Mesothelial cell of epicardium (in vitro differentiated cells): ENCODE measurements at places on chromosomes 11 and 22. TPM values are rescaled to one million over a fixed set of nuclear protein-coding genes. Genes with fewer than 3 reads are reported as not detected.
A peak's percentile ranks its signal among the peaks of the same experiment; 100 is the strongest.

Gene TBX10
- not detected in 3 replicates for total RNA-seq

GRCh38 chr11:126436209-126436755 lies 80.8 kb downstream of the ST3GAL4 start:
- DNase-seq = no peak

DNA sequence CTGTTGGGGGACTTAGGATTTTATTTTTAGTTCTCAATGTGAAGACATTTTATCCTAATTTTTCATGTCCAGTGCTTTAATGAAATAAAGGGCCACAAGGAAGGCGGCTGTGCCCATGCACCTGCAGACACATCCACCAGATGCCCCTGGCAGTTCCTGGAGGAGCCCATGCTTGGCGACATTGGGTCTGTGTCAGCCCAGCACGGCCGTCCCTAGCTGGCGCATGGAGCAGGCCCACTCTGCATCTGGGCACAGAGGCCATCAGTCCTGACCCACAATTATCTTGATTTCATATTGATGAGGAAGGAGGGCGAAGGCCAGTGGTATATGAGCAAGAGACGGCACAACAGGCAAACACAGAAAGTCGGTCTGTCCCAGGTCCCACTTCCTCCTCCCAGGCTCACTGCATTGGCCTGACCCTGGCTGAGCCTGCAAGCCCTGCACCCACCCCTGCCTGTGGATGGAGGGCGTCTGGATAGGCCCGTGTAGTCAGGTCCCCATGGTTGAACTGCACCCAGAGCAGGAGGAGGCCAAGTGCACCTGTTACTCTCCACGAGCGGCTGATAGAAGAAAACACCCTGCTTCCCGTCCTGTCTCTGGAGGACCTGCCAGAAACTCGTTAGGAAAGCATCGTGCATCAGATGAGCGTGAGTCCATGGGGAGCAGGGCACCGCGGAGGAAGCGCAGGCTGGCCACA lies 296.9 kb downstream of the BRD1 start:
- DNase-seq = no peak

Gene TBRG1
- 30.9 to 37.3 TPM (median 35.2 TPM) in 3 replicates for total RNA-seq

- DNase-seq = peak; percentile 26
Measured at GRCh38 chr11:8015753-8016239, 28.7 kb downstream of the EIF3F start.

Gene CDKN1C
- 132 to 148 TPM (median 146 TPM) in 3 replicates for total RNA-seq

Gene GPHA2
- total RNA-seq = not detected in 3 replicates
